ENCODE measurements at places on chromosomes 2 and 18.

DNA sequence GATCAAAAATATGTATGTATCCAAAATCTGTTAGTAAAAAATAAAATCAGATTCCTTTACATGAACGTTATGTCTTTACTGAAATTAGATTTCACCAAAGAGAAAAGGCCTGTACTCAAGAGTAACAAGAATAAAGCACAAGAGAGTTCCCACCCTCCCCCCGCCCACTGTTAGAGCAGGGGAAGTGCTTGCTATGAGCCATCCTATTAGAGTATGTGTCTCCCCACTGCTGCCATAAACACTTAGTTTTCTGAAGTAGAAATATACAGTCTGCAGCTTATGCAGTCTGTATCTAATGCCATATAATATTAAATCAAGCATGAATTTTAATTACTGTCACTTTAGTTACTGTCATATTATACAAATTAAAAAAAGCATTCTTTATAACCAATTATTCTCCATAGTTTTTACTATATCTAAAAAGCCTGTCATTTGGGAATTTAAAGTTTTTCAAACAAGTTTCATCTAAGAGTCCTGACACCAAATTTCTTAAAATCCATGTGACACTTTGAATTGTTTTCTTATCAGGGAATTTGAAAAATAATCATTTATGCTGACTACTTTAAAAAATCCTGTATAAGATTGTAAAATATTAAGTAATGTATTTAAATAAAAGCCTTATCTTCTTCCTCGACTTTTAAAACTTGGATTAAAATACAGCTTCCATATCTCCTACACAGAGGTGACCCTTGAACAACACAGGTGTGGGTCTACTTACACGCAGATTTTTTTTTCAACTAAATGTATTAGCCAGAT lies 51.8 kb upstream of the GPR75 start:
- ATAC-seq: peak; percentile 64

DNA sequence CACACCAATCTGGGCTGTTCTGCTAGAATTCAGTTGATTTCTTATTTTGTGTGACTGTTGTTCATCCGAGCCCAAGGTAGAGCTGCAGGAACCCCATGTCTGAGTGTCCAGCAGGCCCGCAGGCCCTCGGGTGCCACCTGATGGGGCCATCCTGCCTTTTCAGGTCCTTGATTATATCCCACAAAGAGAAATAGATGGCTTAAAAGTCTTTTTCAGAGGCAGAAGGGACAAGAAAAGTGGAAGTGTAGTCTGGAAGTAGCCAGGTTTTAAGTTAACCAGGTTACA lies 52.2 kb downstream of the AGAP1 start:
- ATAC-seq: no peak

DNA sequence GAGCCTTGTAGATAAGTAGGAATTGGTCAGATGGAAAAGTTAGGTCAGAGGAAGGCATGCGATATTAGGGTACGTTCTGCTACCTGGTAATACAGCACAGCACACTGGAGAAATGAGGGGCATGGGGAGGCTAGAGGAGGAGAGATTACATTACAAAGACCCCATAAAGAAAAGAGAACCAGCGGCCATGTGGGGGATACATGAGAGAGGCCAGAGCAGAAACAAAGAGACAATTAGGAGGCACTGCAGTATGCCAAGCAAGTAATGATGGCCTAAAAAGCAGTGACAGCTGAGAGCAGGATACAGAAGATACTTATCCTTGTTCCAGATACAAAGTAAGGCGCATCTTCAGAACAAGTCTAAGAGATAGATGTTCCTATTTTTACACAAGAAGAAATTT lies 40.0 kb downstream of the TXNL1 start:
- ATAC-seq: no peak

DNA sequence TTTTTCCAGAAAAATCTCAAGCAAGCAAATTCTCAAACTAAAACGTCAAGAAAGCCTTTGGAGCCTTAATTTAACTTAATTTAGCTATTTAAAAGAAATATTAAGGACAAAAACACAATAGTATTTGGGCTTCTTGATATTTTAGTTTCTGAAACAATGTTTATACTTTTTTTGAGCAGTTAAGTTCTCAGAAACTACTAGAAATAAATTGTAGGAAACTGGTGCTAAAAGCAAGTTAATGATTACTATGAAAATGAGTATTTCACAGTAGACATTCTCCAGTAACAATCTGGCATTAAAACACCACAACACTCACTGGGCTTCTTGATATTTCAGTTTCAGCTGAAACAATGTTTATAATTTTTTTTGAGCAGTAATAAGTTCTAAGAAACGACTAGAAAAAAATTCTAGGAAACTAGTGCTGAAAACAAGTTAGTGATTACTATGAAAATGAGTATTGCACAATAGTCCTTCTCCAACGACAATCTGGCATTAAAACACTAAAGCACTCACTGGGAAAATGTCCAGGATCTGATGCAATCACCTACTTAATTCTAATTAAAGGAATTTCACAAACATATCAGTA lies 45.1 kb downstream of the TRAK2 start:
- ATAC-seq: no peak

- ATAC-seq: no peak
Observed at GRCh38 chr2:181397331-181397730, 59.9 kb upstream of the ITGA4 start.

- no peak for ATAC-seq
Observed at GRCh38 chr2:194319222-194319992, 1337.6 kb upstream of the SLC39A10 start.

GRCh38 chr2:134582547-134582899 lies 136.3 kb downstream of the TMEM163 start:
- ATAC-seq: no peak

- no peak for ATAC-seq
Observed at GRCh38 chr2:54726940-54727339, 3.5 kb downstream of the EML6 start.

DNA sequence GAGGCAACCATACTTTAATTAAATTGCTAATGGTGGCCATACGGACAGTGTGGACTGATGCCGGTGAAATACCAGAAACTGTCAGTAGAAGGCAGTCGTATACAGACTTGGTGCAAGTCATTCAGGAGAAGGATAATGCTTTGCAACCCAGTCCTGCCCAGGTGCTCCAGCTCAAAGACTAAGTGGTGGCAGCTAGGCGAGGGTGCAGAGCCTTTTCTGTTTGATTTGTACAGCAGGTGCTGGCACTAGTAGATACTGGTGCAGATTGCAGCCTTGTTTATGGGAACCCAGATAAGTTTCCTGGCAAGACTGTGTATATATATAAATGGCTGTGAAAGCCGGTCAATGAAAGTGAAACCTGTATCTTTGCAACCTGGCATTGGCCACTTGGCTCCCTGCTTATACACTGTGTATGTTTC lies 208.3 kb upstream of the SYT4 start:
- no peak for ATAC-seq

DNA sequence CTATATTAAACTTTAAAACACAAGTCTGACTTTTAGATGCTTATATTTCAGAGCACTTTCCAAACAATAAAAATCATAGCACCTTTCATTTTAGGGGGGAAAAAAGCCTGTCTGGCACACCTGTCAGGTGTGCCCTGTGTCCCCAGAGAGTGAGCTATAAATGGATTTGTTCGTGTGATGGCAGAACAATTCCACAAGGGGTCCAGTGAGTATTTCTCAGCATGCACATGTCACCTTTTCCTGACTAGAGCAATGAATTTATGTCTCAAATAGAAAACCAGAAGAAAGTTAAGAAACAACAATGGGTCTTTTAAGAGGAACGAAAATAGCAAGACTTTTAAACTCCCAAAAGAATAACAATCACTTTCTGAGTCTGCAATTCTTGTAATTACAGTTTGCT lies 55.9 kb downstream of the ACVR1C start:
- no peak for ATAC-seq

DNA sequence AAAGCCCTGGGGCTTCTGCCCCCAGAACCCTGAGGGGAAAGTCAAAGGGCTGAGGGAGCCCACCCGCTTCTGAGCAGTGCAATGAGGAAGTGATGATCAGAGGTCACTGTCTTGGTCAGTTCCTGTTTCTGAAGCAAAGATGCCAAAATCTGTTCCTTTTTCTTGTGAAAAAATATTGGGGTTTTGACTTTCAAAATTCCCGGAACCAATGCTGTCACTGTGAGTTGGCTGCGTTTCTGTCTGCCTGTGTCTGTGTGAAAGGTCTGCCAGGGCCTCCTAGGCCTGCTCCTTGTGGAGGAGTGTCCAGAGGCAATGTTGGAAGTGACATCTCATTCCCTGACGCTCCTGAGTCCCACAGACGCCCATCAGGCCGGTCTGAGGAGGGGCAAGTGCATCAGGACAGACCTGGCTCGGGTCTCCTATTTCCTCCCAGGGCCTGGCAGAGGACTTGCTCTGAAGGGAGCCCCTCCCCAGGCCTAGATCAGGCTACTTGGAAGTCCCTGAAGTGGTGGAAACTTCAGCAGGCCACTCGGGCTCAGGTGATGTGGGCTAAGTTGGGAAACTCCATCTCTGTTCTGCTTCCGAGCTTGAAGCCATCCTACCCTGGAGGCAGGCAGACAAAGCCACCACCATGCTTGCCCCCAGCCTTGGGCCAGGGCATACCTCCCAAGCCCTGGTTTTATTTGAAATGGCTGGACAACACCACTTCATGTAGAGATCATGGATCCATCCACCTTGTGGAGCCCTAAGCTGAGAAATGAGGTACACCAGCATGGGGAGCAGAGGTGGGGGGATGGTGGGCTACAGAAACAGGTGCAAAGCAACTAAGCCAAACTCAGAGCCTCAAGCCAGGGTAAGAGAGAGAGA lies 51.0 kb downstream of the PKDCC start:
- no peak for ATAC-seq

DNA sequence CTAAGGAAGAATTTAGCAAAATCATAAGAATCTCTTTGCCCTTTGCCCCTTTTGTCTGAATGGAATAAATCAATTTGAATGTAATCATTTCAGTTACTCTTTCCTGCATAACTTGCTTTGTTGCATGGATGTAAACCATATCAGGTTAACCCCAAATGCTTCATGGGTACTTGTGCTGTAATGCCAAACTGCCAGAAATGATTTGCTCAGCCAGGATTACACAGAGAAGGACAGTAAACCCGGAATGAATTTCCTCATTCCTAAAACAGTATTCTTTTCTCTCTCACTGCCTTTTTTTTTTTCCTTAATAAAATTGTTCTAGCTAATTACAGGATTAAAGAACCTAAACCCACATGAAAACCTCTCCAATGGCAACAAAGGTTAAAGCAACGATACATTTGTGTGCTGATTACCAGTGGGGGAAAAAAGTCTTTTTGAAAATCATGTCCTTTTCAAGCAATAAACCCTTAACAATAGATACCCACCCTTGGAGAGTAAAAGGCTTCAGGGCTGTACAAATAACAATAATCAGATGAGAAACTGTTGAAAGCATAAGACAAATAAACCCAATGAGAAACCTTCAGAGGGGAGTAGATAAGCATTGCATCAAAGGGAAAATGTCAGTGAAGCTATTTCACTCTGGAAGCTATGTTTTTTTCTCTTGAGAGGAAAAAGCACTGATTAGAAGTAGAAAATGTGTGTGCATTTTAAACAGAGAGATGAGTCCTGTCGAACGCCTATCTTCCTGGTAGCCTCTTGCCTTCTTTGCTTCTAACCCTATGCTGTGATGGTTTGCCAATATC lies 275.3 kb downstream of the CDH2 start:
- peak; percentile 96 for ATAC-seq

DNA sequence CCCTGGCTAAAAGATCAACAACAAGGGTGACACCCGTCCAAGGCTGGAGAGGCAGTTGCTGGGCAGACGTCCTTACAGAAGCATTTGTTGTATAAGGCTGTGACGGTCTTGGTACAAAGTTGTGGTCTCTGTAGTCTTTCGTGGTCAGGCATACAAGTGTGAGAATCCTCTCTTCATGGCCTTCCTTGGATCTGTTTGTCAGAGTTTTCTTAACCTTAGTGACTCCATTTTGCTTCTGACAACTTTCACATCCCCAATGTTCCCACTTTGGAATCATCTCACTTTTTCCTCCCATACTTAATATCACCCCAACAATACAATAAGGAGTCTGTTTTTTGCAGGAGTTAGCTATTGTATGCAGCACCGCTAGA lies 72.7 kb upstream of the ZCCHC2 start:
- ATAC-seq: no peak

DNA sequence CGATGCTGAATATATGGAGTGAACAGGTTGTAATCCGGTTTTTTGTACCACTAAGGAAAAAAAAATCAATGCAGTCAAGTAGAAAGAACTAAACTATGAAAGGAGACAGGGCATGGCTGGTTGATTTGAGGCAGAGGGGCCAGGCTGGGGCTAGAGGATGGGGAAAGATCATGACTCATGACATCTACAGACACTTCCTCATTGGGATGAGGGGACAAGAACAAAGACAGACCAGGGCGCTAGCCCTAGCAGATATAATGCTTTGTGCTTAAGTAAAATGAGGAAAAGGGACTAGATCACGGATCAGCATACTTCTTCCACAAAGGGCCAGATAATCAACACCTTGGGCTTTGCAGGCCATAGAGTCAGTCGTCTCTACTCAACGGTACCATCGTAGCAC lies 55.8 kb downstream of the ST6GAL2 start:
- ATAC-seq: no peak

GRCh38 chr2:230644356-230644935 lies 68.2 kb upstream of the CAB39 start:
- ATAC-seq: no peak

- ATAC-seq: no peak
Observed at GRCh38 chr2:3628241-3628679, 29.7 kb upstream of the ALLC start.

DNA sequence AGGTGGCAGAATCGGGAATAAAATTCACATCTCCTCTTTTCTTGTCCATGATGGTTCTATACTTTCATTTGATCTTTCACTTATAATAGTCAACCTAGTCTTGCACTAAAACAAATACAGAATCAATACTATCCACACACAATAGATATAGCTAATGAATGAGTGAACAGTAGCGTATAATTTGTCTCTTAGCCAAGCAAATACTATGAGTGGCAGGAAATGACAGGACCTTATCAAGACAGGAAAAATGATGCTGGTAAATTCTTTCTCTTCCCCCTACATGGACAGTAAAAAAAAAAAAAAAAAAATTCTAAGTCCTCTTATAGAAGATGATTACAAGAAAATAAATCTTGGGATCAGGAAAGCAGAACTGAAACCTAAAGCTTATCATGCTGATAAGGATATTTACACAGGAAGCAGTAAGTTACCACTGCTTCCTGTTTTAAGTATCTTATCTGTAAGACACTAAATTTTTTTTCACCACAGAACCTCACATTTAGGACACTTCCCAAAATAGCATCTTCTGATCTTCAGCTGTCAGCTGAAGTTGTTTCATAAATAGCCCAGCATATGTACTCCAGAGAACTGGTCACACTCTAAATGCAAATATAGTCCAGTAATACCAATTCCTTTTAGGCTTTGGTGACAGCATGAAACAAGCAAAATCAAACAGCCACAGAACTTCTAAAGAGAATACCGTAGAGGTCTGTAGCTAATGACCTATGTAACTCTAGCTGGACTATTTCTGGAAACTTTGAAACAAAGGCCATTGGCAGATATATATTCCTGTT lies 27.0 kb downstream of the IRS1 start:
- peak; percentile 62 for ATAC-seq

DNA sequence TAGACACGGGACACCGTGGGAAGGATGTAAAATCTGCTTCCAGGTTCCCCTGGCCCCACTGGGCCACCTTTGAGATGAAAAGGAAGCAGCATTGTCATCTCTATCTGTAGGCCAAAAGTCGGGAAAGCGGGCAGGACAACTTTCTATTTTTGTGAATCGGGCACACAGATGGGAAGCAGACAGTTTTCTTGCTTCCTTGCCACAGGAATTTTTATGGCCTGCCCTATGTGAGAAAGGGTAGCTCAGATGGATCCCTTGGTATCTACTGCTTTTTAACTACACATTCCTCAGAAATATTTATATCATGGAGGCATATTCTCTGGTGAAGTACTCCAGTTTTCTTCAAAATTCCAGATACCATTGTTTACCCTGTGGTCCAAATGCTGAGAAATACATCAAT lies 735.5 kb downstream of the CBLN2 start:
- ATAC-seq: no peak

All from SK-N-SH treated with all-trans-retinoic acid at 6 μM for 48 hours (cell line).